Stomach (tissue), 19 donors: ENCODE measurements at places on chromosomes 7 and 10. TPM values are rescaled to one million over a fixed set of nuclear protein-coding genes. Genes with fewer than 3 reads are reported as not detected.

Gene SPDYE11
- not detected for total RNA-seq

Gene GAD2
- not detected for total RNA-seq

Gene GRID2IP
- not detected for total RNA-seq

Gene GPC2
- total RNA-seq = not detected

Gene ZNF853
- 30.9 TPM for total RNA-seq

Gene EPO
- total RNA-seq = not detected

Gene ABCC2
- total RNA-seq = 6.8 TPM

Gene SEMA3D
- 2.6 TPM for total RNA-seq

Gene SOSTDC1
- total RNA-seq = 0.89 TPM
